ENCODE measurements at places on chromosomes 11 and 22.

GRCh38 chr11:70732023-70732880 lies 333.9 kb downstream of the CTTN start:
- no peak for DNase-seq

DNA sequence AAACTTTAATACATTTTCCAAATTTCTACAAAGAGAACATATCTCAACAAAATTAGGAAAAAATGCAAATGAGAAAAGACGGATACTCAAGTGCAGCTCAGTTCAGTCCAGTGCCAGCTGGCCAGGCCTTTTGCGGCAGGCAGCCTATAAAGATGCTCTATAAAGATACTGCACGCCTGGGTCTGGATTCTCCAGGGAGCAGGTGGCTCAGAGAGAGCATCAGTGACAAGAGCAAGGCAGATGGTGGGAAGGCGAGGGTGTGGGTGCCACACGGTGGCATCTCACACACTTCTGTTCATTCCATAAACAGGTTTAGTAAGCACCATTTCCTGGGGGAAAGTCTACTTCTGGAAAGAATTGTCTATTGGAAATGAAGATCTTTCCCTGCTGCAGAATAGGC lies 18.1 kb upstream of the SCN3B start:
- DNase-seq, result no peak

- no peak for DNase-seq
These were observed 13.7 kb downstream of the MS4A13 start for GRCh38 chr11:60528934-60529333.

GRCh38 chr11:80204021-80204420 lies 763.2 kb upstream of the TENM4 start:
- DNase-seq, result no peak

DNA sequence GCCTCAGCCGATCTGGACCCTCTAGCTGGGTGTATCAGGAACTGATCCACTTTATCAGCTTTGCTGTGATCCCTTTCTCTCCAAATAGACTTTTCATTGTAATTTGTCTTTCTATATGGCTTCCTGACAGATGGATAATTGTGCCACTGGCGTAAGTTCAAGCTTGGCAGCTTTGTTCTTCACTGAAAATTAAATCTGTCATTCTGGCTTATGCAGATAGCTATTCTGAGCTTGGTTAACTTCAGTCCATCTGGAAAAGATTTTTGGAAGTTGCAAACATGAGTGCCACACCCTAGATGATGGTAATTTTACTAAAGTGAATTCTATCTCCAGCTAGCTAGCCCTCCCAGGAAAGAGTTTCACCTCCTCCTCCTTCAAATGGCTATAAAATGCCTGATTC lies 8.1 kb downstream of the OR5A2 start:
- no peak for DNase-seq

- no peak for DNase-seq
These were observed 924.4 kb upstream of the TENM4 start for GRCh38 chr11:80365076-80365725.

DNA sequence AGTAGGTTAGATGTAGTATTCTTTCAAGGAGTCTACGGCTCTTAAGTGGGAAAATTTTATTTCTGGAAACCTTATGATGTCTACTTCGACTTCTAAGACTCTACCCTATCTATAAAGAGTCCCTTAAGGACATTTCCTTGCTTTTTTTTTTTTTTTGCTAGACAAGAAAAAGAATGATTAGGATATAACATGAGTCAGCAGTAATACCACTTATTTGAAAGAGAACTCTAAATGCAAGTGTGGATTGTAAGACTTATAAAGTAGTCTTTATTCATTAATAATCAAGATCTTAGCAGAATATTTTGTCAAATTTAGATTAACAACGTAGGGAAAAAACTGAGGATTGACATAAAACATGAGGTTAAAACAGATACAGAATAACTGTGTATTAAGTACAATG lies 71.0 kb downstream of the DKK3 start:
- no peak for DNase-seq

DNA sequence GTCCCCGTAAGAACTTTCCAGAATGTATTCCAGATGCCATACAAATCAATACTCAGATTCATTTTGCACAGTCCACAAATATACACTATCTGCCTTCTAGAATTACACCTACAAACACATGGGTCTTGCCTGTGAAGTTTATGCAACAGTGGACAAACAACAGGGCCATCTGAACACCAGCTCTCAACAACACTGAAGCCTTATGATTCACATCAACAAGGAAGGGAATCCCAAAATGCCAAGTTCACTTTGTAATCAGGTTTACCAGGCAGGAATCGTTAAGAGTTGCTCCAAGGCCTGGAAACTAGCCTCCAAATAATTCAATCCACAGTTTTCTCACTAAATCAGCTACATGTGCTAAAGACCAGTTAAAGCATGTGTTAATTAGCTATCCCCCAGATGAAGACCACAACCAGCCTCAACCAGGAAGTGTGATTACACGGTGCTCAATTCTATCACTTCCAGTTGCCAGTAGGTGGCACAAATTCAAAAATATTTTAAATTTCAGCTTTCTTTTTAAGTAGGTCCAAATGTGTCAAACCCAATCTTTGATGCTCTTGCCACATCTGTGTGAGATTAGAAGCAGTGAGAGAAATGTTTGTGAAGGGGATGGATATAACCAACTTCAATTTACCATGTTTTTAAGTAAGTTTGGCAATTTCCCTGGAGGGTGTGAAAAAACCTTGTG lies 139.1 kb upstream of the BDNF start:
- DNase-seq, result no peak

- DNase-seq, result no peak
These were observed 93.6 kb downstream of the MPPED1 start for GRCh38 chr22:43505423-43505822.

GRCh38 chr11:8886322-8886721 lies 24.7 kb upstream of the AKIP1 start:
- no peak for DNase-seq

DNA sequence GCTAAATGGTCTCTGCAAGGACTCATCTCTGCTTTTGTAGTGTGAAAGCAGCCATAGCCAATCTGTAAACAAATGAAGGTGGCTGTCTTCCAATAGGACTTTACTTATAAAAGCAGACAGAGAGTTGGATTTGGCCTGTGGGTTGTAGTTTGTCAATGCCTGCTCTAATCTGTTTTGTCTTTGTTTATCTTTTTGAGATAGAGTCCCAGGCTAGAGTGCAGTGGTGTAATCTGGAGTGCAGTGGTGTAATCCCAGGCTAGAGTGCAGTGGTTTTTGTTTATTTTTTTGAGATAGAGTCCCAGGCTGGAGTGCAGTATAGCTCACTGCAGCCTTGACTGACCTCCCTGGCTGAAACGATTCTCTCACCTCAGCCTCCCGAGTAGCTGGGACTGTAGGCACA lies 8.6 kb downstream of the PPP6R3 start:
- DNase-seq, result no peak

GRCh38 chr11:93524858-93525257 lies 18.3 kb downstream of the SMCO4 start:
- no peak for DNase-seq

DNA sequence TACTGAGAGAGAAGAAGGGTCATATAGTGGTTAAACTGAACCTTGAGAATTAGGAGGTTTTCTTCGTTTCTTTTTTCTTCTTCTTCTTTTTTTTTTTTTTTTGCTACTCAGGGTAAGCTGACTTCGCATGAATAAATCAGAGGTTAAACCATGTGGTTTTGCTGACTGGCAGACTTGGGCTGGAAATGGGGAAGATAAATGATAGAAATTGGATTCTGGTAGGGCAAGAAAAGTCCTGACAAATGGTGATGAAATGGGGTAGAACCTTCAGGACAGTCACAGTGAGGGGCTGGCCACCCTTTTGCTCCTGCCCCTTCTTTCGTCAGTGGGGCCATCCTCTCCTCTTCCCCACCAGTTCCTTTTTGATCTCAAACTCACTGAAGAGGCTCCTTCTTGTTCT lies 1.6 kb upstream of the SWAP70 start:
- no peak for DNase-seq
